Left ventricle myocardium inferior (tissue), 1 donor: ENCODE measurements at places on chromosomes 2 and 18. TPM values are rescaled to one million over a fixed set of nuclear protein-coding genes. Genes with fewer than 3 reads are reported as not detected.

DNA sequence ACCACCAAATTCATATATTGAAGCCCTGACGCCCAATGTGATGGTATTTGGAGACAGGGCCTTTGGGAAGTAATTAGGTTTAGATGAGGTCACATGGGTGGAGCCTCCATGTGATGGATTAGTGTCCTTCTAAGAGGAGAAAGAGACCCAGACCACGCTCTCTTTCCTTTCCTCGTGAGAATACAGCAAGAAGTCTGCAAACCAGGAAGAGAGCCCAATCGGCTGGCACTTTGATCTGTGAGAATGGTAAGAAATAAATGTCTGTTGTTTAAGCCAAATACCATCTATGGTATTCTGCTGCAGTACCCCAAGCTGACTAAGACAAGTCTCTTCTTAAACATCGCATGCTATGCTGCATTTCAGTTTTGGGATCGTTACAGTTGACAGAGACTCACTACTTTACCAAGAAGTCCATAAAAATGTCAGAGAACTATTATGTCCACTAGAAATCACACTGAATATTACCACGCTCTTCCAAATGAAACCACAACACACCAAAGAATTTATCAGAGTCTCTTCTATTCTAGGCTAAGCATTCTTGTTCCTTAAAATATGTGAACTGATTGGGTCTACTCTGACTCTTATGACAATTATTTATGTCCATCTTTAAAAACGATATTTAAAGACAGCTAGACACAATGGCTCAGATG lies 48.5 kb downstream of the LPIN2 start:
- no peak for DNase-seq

DNA sequence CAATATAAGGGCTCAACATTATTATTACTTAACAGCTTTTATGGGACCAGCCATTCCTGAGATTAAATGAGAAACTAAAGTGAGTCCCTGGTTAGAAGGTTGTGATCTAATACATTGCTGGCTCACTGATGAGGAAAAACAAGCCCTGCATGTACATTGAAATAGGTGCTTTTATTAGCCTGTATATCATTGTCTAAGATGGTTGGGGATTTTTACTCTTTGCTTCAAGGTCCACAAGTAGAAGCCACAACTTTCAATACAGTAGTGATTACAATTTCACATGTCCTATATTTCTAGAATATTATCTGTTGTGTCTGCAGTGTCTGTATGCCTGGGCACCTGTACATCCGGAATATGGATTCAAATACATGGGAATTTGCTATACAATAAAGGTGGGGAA lies 104.1 kb upstream of the FZD5 start:
- DNase-seq, result no peak

DNA sequence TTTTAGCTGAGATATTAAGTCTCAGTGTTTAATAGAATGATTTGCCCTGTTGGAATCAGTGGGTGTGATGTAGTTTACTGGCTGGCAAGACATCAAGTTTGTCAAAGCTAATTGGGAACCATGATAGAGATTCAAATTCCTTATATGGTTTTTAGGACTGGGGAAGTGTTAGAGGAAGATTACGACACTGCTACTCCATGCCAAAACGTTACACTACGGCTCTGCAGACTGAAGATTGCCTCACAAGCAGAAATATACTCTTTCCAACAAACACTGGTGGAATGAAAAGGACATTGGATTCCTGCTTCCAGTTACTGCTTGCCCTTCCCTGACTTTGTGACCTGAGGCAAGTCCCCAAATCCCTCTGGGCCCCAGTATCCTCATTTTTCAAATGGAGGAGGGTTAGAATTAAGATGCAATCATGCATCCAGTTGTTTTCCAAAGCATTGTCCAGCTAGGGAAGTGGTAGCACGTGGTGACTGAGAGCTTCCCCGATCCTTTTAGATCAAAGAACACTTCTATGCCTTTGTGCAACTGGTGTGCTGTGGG lies 147.6 kb downstream of the CDC42EP3 start:
- DNase-seq, result no peak

RIT2 gene
- not detected for total RNA-seq

GRCh38 chr2:9944330-9944758 lies 7.1 kb upstream of the GRHL1 start:
- DNase-seq, result no peak

CD28 gene
- 0.77 TPM for total RNA-seq

DNA sequence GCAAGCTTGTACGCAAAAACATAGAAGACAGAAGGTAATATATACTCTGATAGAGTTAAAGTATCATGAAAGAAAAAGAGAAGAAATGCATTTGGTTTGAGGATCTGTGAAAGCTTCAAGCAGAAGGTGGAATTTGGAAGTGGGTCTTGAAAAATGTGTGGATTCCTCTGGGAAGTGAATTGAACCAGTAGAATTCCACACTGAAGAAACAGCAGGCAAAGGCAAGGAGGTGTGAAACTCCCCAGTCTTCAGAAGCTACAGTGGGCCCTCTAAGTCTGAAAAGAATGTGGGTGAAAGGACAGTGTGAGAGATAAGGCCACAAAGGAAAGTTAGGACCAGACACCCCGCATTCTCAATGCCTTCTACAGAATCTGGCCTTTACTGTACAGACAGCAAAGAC lies 25.6 kb downstream of the COBLL1 start:
- DNase-seq, result no peak
